ENCODE measurements at places on chromosomes 6 and 20.

DNA sequence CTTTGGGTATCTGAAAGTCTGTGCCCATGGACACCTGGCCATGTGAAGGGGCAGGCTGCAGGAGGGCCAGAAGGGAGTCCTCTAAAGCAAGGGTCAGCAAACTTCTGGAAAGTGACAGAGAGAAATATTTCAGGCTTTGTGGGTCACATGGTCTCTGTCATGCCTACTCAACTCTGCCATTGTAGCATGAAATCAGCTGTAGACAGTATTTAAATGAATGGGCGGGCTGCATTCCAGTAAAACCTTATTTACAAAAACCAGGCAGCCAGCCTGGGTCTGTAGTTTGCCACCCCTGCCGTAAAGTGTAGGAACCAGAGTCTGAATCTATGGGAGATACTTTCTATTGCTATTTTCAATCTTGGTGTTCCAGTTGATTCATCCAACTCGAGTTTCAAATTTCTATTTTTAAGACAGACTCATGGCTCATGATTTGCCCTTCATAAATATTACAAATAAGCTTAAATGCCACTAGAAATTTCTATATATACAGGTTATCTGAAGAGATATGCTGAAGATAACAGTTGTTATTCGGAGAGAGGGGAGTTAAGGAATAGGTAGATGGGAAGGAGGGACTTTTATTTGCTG is 19.0 kb upstream of the ADGRF4 start:
- no peak for DNase-seq

- DNase-seq: no peak
Observed at GRCh38 chr6:160972111-160972510, 19.5 kb upstream of the MAP3K4 start.

DNA sequence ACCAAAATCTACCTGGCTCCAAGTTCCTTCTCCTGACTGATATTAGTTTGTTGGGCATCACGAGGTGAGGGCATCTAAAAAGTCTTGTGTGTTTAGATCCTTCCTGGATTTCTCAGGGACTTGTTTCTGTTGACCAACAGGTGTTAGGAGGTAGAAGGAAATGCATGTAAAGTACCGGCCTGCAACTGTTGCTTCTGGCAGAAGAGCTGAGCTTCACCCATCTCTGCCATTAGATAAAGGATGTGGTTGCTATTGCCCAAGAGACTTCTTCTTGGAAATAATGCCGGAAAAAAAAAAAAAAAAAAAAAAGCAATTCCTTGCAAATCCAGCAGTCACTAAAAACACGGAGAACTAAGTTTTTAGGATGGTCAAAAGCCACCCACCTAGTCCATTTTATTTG is 303.1 kb downstream of the CDH26 start:
- no peak for DNase-seq

GRCh38 chr6:112065426-112065986 is 11.6 kb downstream of the CCN6 start:
- DNase-seq: no peak

- no peak for DNase-seq
Observed at GRCh38 chr6:41367700-41368099, 32.3 kb downstream of the NCR2 start.

DNA sequence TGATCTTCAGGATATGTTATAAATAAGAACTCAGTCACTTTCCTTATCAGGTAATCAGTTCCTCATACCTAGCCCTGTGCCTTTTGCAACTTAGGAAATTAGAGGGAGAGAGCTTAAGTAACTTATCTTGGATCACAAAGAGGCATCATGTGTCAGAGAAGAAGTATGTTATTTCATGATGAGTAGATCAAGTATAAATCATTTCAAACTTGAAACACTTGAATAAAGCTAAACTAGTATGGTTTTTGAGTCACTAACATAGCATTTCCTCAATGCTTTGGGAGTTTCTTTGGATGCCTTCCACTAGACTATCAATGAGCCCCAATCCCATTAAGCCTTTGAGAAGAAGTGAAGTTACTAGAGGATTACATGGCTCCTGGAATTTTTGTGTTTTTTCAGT is 102.6 kb upstream of the TNFAIP3 start:
- DNase-seq: no peak

- DNase-seq: no peak
Observed at GRCh38 chr20:20448881-20449280, 81.0 kb downstream of the INSM1 start.

- DNase-seq: no peak
Observed at GRCh38 chr6:126907996-126908395, 210.5 kb upstream of the RSPO3 start.

DNA sequence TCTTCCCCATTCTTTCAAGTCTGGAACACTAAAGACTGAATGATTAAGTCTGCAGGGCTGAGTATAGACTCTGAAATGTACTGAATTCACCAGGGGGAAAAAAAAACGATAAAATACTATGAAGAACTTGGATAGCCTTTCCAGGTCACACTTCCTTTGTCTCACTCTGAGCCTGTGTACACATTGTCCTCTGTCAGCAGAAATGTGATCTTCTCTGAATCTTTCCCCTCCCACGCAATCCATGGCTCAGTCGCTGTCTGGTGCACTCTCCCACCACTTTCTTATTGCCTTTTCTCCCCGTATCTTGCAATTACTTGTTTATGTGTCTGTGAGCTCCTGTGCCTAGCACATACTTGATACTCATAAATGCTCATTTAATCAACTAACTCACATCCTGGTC is 212.6 kb upstream of the RSPO3 start:
- no peak for DNase-seq

DNA sequence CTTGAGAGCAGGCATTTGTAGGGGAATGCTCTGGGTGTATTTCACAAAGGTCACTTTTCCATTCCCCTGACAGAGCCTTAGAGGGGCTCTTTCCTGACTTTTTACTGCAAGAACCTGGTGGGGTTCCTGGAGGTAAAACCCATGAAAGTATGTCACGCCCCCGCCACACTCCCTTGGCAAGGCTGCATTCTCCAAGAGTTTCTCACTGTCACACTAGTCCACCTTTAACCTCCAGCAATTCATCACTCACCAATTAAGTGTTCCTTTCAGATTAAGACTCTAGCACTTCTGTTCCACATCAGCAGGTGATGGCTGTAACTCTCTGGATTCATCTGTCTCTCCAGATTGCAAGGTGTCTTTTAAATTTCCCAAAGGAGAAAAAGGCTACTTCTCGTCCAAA is 32.7 kb upstream of the NKX2-4 start:
- no peak for DNase-seq

GRCh38 chr6:111992851-111993250 is 61.1 kb upstream of the CCN6 start:
- no peak for DNase-seq

GRCh38 chr20:12083269-12083668 is 165.6 kb downstream of the BTBD3 start:
- no peak for DNase-seq

DNA sequence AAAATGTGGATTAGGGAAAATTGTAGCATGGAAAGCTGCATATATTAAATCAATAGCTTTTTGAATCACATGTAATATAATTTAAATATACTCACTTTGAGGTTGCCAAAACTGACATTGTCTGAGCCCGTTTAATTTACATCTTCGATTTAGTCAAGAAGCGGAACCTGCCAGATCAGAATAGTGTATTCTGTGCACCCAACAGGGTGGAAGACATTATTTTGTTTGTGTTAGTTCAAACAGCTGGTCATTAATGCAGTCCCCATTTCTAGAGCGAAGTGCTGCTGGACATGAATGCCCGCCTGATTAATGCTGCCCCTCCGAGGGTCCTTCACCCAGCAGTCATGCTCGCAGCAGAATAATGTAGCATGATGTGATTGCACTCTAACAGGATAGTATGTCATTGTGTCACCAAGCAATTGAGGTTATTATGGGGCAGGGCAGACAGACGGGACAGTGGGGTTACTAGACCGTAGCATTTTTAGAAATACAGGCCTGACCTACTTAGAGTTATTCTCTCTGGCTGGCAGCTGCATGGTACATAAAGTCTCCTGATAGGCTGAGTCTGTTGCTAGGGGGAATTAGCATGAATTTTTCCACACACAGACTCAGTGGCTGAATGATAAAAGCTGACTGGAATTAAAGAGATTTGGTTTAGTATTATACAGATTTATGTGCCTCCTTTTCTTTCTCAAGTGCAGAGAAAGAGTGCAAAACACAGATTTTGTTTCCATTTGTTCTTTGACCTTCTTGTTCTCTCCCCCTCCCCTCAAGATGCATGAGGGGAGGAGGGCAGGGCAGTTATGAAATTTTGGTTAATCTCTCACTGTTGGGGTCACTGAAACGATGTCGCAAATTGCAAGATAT is 147.1 kb downstream of the PRL start:
- DNase-seq: no peak

DNA sequence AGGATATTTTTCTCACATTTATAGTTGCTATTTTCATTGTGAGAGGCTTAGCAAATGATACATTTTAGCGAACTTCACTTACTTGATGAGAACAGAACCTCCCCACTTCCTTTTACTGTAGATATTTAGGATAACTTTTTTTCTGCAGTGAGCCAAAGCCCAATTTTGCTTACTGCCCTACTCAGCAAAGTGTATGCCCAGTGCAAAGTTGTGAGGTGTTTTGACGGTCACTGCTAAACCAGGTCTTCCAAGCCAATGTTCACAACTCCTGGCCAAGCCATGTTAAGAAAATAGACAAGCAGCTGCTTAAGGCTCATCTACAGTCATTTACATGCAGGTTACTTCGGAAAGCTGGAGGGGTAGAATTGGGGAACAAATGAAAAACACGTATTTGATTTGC is 144.8 kb downstream of the ADGRG6 start:
- DNase-seq: no peak
